NCI-H1092 treated with DMSO at 0.1 percent for 48 hours (cell line): ENCODE measurements at places on chromosomes 1 and 21.
A peak's percentile ranks its signal among the peaks of the same experiment; 100 is the strongest.

GRCh38 chr1:185864331-185864730, 130.1 kb downstream of the HMCN1 start:
- DNase-seq, result no peak

- DNase-seq, result no peak
Measured at GRCh38 chr1:51509773-51510172, 9.3 kb downstream of the EPS15 start.

GRCh38 chr1:151510020-151510405, 1.2 kb upstream of the CGN start:
- DNase-seq, result no peak

DNA sequence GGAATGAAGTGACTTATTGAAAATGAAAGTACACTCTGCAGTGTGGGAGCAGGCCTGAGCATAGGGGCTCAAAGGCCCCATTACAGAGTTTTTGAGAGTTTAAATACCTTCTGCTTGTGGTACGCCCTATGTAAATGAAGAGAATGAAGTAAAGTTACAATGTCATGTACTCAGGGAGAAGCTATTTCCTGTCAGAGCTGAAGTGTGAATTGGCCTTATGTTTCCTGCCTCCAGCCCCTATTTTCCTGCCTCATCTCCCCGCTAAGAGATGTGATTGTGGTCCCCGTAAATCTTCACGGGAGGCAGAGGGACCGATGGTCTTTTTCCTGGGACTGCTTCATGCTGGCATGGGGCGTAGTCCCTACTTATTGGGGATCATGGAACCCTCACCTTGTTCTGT, 2.5 kb upstream of the ZNF683 start:
- no peak for DNase-seq

GRCh38 chr1:119747451-119747850, 21.3 kb downstream of the HMGCS2 start:
- no peak for DNase-seq

- DNase-seq, result no peak
Measured at GRCh38 chr1:232813760-232814159, 8.5 kb downstream of the MAP10 start.

DNA sequence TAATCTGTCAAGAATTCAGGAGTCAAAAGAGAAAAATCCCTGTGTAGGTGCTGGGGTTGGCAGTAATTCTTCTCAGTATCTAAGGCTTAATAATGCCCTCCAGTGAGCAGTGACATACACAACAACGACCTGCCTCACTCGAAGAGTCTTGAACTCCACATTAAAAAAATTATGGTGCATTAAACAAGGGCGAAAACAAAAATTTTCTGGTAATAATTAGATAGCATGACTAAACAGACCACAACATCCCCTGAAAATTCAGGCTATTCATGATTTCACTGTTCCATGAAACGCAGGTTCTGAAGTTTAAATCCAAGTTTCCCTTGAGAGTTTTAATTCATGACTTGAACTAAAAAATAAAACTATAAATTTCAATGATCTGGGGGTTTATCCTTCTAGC, 5.1 kb downstream of the SRSF4 start:
- no peak for DNase-seq

- DNase-seq, result no peak
Measured at GRCh38 chr1:47883963-47884362, 113.2 kb downstream of the TRABD2B start.

GRCh38 chr21:35091496-35091895, 42.4 kb upstream of the RUNX1 start:
- DNase-seq, result no peak

DNA sequence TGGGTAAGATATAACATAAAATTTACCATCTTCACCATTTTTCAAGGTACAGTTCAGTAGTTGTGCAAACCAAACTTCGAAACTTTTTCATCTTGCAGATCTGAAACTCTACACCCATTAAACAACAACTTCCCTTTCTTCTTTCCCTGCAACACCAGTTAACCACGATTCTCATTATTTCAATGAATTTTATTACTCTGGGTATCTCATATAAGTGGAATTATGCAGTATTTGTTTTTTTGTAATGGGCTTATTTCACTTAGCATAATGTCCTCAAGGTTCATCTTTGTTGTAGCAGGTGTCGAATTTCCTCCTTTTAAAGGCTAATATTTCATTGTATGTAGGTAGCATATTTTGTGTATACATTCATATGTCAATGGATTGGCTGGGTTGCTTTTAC, 146.1 kb downstream of the SPATA46 start:
- no peak for DNase-seq

DNA sequence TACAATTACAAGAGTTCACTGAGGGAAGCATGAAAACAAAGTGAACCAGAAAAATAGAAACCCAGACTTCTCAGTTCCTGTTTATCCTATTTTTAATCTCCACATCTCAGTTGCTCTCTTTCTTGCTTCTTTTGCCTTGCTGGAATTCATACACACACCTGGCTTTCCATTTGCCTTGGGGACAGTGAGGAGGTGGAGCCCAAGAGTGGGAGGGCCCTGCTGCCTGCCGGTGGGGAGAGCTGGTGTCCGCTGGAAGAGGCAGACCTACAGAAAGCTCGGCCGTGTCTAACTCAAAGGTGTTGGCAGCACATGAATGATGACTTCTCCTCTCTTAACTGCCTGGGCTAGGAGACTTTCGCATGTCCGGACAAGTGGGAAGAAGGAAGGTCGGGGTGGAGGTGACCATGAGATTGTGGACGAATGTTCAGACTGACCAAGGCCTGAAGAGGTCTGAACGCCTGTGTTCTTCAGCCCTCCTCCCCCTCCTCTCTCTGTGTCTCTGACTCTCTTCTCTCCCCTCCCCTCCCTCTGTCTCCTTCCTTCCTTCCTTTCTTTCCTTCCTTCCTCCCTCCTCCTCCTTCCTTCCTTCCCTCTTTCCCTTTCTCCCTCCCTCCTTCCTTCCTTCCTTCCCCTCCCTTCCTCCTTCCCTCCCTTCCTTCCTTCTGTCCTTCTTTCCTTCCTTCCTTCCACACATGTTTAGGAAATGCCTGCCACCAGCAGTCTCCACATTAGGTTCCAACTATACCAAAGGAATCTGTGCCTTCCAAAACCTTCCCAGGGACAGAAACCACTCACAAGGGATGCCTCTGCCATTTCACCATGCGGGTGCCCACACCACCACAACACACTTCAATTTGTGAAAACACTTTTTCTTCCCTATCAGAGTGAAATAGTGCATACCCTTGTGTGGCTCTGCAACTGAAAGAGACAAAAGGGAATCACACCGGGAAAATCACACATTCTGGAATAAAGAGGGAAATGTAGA, 157.3 kb upstream of the RUNX1 start:
- peak; percentile 41 for DNase-seq

DNA sequence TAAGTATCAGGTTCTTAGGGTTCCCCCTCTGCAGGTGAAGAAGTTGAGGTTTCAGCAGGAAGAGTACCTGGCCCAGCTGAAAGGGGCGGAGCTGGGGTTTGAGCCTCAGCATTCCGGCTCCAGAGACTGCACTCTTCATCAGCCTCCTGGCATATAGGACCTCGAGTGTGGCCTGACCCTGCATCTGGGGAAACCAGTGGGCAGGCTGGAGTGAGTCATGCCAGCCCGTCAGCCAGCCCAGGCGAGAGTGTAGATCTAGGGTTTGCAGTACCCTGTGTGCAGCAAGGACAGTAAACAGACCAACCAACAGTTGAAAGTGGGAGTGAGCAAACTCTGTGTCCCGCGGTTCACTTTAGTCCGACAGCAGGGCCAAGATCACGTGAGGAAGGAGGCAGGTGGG, 14.1 kb downstream of the MFSD2A start:
- DNase-seq, result no peak

GRCh38 chr1:31701091-31701736, 2.6 kb downstream of the COL16A1 start:
- no peak for DNase-seq

DNA sequence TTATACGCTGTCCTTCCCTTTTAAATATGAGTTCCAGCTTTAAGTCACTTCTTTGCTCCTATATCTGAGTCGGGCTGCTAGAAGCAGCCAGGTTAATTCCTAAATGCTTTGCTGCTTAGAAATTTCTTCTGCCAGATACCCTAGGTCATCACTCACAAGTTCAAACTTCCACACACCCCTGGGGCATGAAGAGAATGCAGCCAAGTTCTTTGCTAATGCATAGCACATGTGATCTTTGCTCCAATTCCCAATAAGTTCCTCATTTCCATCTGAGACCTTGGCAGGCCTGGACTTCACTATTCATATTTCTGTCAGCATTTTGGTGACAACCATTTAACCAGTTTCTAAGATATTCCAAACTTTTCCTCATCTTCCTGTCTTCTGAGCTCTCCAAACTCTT, 14.5 kb upstream of the APP start:
- no peak for DNase-seq

DNA sequence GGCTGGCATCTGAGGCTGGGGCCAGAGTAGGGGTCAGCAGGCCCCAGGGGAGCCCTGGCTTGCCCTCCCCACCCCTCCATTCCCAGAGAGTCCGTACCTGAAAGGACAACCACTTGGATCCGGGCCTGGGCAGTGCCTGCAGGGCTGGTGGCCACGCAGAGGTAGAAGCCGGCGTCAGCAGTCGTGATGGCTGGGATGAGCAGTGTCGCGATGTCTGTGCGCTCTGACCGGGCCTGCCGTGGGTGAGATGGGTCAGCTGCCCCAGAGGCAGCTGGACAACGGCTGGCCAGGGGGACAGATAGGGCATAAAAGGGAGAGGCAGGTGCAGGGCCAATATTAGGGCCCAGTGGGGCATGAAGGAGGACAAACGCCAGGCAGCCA, 42.7 kb downstream of the LDLRAD2 start:
- DNase-seq, result no peak
